Lower leg skin (tissue), 4 donors: ENCODE measurements at places on chromosomes 12 and 14.
A peak's percentile ranks its signal among the peaks of the same experiment; 100 is the strongest.

DNA sequence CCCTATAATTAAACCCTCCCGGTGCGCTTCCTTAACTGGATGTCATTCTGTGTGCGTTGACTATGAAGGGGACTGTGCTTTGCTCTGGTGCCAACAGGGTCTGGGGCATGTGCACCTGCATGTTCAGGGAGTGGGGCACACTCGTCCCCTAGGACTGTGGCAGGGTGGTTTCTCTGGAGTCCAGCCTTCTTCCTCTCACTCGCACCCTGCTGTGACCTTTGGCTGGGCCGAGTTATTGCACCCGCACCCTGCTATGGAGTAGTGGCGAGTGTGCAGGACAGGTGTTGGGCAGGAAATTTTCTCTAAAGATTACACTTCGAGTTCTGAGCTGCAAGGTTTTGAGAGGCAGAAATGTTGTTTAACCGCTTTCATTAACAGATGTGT is 138.9 kb downstream of the PLXNC1 start:
- no peak for DNase-seq

GRCh38 chr14:23361320-23361719 is 3.7 kb downstream of the EFS start:
- peak; percentile 76 for DNase-seq

- DNase-seq, result no peak
Measured at GRCh38 chr12:120175062-120175461, 19.5 kb downstream of the GCN1 start.

- DNase-seq, result peak; percentile 68
Measured at GRCh38 chr14:63992858-63993257, 140.1 kb downstream of the SYNE2 start.

- no peak for DNase-seq
Measured at GRCh38 chr12:125470838-125471783, 405.9 kb downstream of the AACS start.

GRCh38 chr12:113329022-113329790 is 5.7 kb downstream of the SLC8B1 start:
- no peak for DNase-seq

DNA sequence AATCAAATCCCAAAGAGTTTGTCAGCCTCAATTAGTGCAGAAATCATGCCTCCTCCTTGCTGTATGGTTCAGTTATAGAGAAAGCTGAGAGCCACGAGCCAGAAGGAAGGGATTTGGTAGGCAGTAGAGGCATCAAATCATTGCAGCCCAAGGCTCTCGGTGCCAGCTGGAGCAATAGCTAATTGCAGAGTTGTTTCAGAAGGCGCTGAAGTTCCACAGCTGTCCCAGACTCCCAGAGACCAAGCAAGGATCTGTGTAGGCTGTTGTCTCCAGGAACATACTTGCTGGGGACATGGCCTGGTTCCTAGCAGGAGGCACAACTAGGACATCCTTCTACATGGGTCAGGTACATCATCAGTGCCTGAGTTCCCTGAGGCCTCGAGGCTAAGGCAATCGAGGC is 80.4 kb upstream of the WSCD2 start:
- DNase-seq, result no peak

DNA sequence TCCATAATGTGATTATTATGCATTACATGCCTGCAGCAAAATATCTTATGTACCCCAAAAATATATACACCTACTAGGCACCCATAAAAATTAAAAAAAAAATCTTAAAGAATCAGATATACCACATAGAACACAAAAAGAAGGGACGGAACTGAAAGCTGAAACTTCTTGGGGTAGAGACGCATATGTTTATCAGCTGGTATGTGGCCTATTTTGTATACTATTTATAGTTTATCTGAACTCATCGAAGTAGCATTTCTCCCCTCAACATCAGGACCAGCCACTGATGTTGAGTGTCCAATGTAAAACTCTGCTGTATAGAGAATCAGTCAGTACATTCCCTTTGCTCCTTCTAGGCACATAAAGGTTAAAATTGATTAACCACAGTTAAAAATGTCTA is 22.9 kb upstream of the SOS2 start:
- DNase-seq, result no peak

DNA sequence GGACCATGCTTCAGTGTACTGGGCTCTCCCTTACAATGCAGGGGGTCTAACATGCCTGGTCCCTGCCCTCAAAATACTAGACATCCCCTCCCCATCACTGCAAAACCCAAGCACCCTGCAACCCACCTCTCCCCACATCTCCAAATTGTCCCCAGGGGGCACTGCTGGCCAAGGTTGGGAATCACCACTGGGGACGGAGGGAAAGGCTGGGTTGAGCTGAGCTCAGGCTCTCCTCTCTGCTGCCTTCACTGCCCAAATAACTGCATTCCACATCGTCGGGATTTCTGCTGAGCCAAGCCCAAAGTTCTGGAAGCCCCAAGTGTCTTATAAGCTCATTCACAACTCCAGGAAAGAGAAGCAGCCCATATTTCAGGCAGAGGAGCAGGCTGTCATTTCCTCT is 69.6 kb downstream of the NT5DC3 start:
- no peak for DNase-seq

DNA sequence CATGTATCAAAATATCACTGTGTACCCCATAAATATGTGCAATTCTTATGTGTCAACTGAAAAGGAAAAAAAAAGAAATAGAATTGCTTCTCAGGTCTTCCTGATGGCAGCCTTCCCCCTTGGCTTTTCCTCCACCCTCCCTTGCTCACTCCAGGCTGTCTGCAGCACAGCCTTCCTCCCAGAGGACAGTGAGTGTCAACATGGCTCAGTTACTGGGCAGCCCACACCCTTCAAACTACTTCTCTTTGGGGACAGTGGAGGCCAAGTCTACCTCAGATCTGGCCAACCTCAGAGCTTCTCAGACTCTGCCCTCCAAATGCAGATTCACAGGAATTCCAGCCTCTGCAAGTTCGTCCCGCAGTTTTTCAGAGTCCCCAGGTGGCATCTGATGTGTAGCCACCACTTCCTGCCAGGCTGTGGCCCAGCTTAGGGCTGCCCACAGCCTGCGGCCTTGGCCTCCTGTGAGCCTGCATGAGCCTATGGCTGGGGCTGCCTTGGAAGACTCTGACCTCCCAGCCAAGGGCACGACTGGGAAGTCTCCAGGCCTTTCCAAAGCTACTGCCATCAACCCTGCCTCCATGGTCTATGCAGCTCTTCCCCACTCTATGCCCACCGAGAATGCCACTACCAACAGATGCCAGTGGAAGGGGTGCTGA is 148.0 kb upstream of the PWP1 start:
- no peak for DNase-seq

GRCh38 chr12:115137812-115138521 is 454.0 kb upstream of the TBX3 start:
- DNase-seq, result no peak

- DNase-seq, result peak; percentile 87
Measured at GRCh38 chr12:6536894-6537579, 2.7 kb downstream of the GAPDH start.

DNA sequence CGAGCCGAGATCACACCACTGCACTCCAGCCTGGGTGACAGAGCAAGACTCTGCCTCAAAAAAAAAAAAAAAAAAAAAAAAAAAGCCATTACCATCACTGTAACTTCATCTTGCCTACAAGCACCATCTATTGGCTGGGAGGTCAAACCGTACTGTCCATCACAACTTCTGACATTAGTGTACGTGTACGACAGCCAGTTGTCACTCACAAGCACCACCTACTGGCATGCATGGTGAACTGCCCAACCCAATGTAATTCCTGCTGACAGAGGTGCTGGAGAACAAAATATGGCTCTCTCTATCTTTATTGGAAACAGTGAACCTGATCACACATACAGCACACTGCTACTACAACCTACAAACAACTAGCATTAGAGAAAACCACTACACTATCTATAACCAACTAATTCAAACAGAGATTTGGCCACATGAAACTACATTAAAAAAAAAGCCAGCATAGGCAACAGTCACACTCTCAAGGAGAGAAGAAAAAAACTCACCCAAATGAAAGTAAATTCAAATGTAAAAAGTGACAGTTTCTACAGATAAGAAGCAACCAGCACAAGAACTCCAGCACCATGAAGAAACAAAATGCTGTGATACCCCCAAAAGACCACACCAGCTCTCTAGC is 82.3 kb downstream of the PUS7L start:
- DNase-seq, result no peak

DNA sequence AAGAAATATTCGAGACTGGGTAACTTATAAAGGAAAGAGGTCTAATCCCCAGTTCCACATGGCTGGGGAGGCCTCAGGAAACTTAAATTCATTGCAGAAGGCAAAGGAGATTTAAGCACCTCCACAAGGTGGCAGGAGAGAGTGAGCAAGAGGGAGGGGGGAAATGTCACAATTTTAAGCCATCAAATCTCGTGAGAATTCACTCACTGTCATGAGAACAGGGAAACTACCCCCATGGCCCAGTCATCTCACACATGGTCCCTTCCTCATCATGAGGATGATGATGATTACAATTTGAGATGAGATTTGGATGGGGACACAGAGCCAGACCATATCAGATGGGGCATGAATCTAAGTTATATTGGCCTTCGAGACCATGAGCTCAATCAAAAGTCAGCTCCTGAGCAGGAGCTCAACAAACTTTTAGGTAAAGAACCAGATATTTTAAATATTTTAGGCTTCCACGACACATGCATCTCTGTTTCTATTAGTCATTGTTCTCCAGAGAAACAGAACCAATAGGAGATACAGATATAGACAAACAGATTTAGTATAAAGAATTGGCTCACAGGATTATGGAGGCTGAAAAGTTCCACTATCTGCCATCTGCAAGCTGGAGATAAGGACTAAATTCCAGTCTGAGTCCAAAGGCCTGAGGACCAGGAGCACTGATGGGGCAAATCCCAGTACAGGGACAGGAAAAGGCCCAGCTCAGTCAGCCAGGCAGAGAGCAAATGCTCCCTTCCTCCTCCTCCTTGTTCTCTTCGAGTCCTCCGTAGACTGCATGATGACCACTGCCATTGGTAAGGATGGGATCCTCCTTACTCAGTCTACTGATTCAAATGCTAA is 24.9 kb downstream of the DGLUCY start:
- no peak for DNase-seq

DNA sequence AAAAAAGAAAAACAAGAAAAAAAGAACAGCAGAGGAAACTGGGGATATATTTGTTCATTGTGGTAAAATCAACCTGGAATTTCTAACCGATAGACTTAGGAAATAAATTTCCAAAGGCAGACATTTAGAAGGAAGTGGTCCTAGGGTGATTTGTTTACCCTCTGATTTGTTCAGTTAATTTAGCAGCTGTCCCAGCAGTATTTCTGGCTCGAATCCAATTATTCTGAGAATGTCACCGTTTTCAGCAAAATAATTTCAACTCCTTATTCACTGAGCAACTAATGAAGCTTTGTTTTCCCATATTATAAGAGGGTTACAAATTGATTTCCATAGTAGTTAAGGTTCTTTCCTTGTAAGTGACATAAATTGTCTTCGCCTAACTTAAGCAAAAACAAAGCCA is 285.2 kb upstream of the SYT10 start:
- DNase-seq, result no peak

- DNase-seq, result no peak
Measured at GRCh38 chr12:13340149-13340548, 143.6 kb downstream of the EMP1 start.

DNA sequence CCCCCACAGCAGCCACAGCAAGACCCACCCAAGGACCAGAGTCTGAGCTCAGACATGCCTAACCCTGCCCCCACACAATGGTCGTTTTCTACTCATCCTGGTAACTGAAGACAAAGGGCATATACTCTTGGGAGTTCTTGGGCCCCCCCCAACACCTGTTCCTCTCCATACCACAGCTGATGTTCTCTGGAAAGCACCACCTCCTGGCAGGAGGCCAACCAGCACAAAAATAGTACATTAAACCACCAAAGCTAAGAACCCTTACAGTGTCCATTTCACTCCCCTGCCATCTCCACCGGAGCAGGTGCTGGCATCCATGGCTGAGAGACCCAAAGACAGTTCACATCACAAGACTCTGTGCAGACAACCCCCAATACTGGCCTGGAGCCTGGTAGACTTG is 80.6 kb upstream of the DAAM1 start:
- no peak for DNase-seq

GRCh38 chr14:78863143-78863542 is 693.0 kb downstream of the NRXN3 start:
- DNase-seq, result no peak

DNA sequence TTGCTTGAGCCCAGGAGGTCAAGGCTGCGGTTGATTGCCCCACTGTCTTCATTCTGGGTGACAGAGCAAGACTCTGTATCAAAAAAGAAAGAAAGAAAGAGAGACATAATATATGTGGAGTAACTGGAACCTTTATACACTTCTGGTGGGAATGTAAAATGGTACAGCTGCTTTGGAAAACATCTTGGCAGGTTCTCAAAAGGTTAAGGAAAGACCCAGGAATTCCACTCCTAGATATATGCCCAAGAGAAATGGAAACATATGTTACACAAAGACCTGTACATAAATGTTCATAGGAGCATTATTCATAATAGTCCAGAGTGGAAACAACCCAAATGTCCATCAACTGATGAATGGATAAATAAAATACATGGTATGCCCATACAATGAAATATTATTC is 7.2 kb downstream of the RBMS2 start:
- no peak for DNase-seq

GRCh38 chr14:58637391-58638230 is at the start of gene DACT1:
Gene DACT1 (plus strand): TSS chr14:58637962. CDS start chr14:58638203, 241 bp downstream.
- DNase-seq, result peak; percentile 89

GRCh38 chr12:105386431-105386830 is 55.9 kb downstream of the C12orf75 start:
- no peak for DNase-seq

- DNase-seq, result no peak
Measured at GRCh38 chr14:52442166-52442565, 110.1 kb downstream of the TXNDC16 start.

DNA sequence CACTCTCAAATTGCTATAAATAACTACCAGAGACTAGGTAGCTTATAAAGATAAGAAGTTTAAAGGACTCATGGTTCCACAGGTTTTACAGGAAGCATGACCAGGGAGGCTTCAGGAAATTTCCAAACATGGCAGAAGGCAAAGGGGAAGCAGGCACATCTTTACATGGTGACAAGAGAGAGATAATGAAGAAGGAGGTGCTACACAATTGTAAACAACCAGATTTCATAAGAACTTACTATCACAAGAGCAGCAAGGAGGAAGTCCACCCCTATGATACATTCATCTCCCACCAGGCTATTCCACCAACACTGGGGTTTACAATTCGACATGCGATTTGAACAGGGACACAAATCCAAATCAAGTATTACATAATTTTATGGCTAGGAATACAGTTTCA is 257.7 kb downstream of the BTG1 start:
- DNase-seq, result no peak

DNA sequence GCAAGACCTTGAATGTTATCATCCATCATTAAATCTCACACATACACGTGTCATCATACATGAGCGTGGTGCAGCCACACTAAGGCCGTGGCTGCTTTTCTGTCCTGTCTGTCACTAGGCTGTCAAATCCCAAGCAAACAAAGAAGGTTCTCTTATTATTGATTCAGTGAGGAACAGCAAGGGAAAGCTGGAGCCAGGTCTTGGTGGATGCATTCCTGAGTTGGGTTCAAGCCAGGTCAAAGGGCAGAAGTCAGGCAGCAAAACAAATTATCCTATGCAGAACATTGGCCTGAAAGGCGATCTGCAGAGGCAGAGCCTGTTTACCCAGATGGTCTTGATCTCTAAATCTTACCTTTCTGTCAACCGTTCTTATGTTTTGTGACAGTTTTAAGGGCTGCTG is 252.3 kb downstream of the NEDD1 start:
- DNase-seq, result no peak
